ENCODE measurements at places on chromosomes 6 and 20.

- DNase-seq = no peak
Measured at GRCh38 chr6:95599706-95600105, 22.4 kb downstream of the MANEA start.

DNA sequence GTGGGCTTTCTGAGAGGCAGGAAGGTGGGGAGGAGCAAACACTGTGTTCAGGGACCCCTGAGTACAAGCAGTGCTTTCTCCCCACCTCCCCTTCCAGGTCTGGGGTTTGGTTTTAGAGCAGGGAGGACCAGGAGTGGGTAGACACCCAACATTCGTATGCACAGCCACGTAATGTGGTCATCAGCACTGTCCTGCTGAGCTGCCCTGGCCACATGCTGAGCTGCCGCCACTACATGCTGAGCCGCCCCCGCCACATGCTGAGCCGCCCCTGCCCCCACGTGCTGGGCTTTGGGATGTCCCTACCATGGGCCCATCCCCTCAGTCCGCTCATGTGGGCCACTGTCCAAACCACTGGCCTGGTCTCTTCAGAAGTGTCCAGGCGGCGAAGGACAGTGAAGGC is 214.9 kb upstream of the CST7 start:
- DNase-seq = peak; percentile 2

- no peak for DNase-seq
Measured at GRCh38 chr6:130715058-130715457, 112.1 kb upstream of the SMLR1 start.

- DNase-seq = no peak
Measured at GRCh38 chr6:17280552-17281090, 540 bp upstream of the RBM24 start.

- DNase-seq = no peak
Measured at GRCh38 chr20:61849822-61850221, 215.9 kb downstream of the TAF4 start.

- no peak for DNase-seq
Measured at GRCh38 chr20:57474205-57474604, 50.7 kb downstream of the CTCFL start.

DNA sequence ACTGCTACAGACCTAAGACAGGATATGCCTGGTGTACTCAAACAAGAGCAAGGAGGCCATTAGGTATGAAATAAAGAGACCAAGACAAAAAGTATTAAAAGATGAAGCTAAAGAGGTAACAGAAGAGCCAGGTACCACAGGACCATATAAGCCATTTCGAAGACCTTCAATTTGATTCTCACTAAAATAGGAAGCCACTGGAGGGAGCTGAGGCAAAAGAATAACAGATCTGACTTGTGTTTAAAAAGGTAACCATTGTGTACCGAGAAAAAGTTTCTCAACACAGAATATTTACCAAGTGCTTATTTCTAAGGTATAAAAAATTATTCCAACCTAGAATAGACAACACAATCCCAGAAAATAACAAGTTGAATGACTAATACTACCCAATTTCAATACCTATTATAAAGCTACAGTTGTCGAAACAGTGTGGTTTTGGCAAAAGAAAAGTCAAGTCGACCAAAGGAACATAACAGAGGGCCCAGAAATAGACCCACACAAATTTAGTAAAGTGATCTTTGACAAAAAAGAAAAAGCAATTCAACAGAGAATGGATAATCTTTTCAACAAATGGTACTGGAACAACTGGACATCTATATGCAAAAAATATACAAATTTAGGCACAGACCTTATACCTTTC is 125.3 kb upstream of the DST start:
- DNase-seq = no peak

GRCh38 chr6:42159431-42160024 is 13.6 kb upstream of the GUCA1A start:
- DNase-seq = no peak

GRCh38 chr6:131755597-131755996 is 44.8 kb upstream of the CTAGE9 start:
- DNase-seq = no peak

All from T-helper 2 cell treated with Interferon-gamma antibody and Interleukin-4, amounts not matched to agents 5 μg/mL and 100 μg/mL, for 36 hours (primary cell).